ENCODE measurements at places on chromosomes 5 and 9.
A peak's percentile ranks its signal among the peaks of the same experiment; 100 is the strongest.

GRCh38 chr9:89185980-89186379 is 7.4 kb upstream of the SHC3 start:
- DNase-seq, result no peak

- no peak for DNase-seq
Measured at GRCh38 chr5:106262395-106262794, 1408.3 kb downstream of the EFNA5 start.

DNA sequence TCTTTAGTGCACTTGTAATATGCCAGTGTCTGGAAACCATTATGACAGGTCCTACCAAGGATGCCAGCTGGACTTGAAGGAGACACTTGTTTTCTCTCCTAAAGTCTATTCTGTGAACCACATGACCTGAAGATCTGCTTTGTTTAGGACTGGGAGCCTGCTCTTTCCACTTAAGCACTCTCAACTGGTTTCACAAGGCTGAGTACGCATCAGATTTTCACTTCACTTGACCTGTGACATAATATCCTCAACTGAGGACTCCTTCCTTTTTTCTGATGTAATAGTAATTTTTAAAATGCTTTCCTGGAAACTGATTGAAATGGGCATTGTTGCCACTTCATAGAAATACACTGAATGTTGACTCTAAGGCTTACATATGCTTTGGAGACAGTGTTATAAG is 52.2 kb downstream of the PDE8B start:
- DNase-seq, result no peak

GRCh38 chr5:127705120-127705892 is 2.1 kb downstream of the CCDC192 start:
- peak; percentile 32 for DNase-seq

DNA sequence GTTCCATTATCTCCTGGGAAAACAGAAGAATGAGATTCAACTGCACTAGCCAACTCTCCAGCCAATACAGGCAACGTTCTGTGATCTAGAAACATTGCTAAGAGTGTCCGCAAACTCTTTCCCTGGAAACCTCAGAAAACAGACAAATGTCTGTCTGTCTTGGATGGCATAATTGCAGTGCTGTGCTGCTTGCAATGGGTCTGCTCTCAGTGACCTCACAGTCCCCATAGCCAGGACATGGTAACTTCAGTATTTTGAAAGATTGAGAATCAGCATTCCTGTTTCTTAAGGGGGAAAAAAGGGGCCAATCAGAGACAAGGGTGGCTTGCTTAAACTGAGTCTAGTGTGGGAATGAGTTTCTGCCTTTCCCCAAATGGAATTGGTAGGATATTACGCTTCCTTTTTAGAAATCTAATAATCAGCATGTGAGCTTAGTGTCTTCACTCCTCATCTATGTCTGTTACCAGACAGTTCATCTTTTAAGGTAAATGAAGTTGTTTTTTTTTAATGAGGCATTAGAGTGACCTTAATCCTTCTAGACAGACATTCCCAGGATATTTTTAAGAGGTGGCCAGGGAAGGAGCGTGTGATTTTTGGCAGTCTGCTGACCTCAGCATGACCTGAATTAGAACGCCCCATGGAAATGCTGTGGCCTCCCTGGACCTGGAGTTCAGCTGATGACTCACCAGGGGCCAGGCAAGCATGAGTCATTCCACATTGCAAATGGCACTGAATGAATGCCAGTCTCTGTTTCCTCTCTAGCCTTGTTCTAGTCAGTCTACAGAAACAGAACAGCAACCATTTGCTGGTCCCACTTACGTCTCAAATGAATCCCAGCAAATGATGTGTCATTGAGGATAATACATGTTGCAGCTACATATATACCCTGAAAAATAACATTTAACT is 210.2 kb upstream of the ACTBL2 start:
- DNase-seq, result peak; percentile 49

GRCh38 chr5:136021016-136021405 is 7.8 kb upstream of the TGFBI start:
- DNase-seq, result no peak

- DNase-seq, result no peak
Measured at GRCh38 chr5:115430374-115430773, 114.2 kb downstream of the FEM1C start.

GRCh38 chr9:96858670-96859069 is 4.4 kb upstream of the ZNF782 start:
- no peak for DNase-seq

- DNase-seq, result no peak
Measured at GRCh38 chr5:165538065-165538464, 2032.6 kb downstream of the MAT2B start.

- no peak for DNase-seq
Measured at GRCh38 chr5:65704621-65705239, 17.2 kb downstream of the SGTB start.

GRCh38 chr5:122089096-122090013 is 11.3 kb upstream of the LOX start:
- peak; percentile 91 for DNase-seq

DNA sequence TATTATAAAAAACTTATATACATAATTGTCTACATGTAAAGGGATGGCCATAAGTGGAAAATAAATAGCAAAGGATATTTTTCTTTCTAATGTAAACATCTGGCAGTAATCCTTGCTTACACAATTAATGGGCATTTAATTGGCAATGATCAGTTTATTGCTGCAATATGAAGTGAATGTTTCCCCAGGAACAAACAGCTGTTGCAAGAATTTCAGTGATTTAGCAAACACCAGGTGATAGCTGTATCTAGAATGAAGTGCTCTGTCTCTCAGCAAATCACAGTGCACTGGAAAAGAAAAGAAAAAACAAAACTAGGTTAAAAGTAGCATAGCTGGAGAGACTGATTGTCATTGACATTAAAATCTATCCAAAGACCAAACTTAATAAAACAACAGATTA is 594.5 kb upstream of the ARRDC3 start:
- DNase-seq, result no peak
